ENCODE measurements at places on chromosomes 3 and 15.

- peak; percentile 30 for DNase-seq
These were observed at the start of gene CMTM7 for GRCh38 chr3:32391643-32392535. Gene CMTM7 (plus strand): TSS chr3:32391853. CDS start chr3:32391907, 54 bp downstream.

- DNase-seq: no peak
These were observed 118.5 kb upstream of the SLC25A36 start for GRCh38 chr3:140823106-140823505.

- DNase-seq: no peak
These were observed 520.6 kb downstream of the MFSD1 start for GRCh38 chr3:159322322-159322939.

GRCh38 chr3:103189941-103190340 lies 755.1 kb downstream of the ZPLD1 start:
- DNase-seq: no peak

- no peak for DNase-seq
These were observed 109.0 kb upstream of the ADAMTS9 start for GRCh38 chr3:64796607-64797399.

- no peak for DNase-seq
These were observed 26.4 kb upstream of the KLF13 start for GRCh38 chr15:31300208-31300661.

DNA sequence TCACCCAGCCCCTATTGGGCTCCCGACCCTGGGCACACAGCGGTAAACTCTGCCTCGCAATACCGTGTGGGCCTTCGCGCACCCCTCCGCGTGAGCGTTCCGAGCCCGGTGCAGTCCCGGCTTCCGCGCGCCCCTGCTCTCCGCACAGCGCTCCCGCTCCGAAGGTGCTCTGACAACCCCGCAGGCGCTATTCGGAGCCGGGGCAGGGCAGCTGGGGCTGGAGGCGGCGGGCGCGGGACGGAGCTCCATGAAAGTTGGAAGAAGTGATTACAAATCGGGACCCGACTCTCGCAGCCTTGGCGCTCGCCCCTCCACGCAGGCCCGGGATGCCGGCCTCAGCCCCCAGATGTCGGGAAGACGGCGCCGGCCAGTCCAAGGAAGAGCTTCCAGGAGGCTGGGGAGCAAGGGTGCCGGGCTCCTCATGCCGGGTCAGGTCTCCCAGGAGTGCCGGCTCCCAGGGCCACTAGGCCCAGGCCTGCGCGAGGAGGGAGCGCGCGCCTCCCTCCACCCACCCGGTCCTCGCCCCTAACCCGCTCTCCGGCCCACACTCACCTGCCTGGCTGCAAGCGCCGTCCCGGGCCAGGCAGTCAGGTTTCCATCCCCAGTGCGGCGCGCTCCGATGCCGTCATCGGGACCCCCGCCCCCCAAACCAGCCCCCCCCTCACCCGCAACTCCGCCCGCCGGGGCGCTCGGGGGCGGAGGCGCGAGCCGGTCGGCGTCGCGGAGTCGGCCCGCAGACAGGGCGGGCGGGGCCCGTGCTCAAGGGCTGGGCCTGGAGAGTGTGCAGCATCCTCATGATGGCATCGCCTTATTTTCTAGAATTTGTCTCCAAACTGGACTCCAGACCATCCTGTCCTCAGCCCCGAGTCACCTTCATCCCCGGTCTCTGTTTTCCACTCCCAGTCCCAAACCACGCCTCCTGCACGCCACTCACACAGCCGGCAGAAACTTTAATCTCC lies at the start of gene KIF7:
Gene KIF7, minus strand, starts transcription at position 621 of the 959 bp plus-strand sequence. CDS start 2,537 bp downstream, outside the sequence.
- no peak for DNase-seq

- DNase-seq: no peak
These were observed 2.2 kb downstream of the MAPK6 start for GRCh38 chr15:52021128-52021671.

DNA sequence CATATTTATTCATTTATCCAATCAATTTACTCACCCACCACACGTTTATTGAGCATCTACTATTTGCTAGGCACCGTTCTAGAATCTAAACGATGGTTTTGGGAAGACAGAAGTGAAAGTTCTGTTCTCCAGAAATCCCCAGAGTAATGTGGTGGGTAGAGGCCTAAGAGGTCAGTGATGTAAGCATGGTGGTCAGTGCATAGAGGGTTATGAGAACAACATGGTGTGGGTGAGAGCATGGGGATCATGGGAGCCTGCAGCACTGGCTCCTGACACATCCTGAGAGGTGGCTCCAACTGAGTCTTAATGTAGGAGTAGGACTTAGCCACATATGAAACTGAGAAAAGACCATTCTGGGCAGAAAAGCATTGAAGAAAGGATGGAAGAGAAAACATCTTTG lies 85.3 kb upstream of the TNFAIP8L3 start:
- DNase-seq: no peak

DNA sequence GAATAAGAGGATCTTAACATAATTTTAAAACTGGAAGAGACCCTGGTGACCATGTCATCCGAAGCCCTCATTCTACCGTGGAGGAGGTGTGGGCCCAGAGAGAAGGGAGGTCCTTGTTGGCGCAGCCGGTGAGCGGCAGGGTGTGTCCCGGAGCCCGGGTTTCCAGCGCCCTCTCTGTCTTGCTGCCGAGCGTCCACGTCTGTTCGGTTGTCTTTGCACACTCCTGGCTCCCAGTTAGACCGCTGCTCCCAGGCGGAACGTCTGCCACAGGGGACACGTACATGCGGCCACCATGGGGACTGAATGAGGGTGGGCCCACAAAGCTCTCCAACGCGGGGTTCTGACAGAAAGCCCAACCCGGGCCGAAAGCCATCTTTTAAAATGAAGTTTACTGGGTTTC lies 6.6 kb upstream of the MUC4 start:
- DNase-seq: no peak

Measured in stimulated activated CD8-positive, alpha-beta memory T cell treated with anti-CD3 and anti-CD28 coated beads, Interleukin-7, amount 100 ng/mL, for 24 hours (primary cell).